ENCODE measurements at places on chromosomes 4 and X. TPM values are rescaled to one million over a fixed set of nuclear protein-coding genes. Genes with fewer than 3 reads are reported as not detected.
A peak's percentile ranks its signal among the peaks of the same experiment; 100 is the strongest.

The ETDA gene
- total RNA-seq, result not detected

The TXK gene
- total RNA-seq, result not detected

The BEX2 gene
- total RNA-seq, result 7.8 TPM

DNA sequence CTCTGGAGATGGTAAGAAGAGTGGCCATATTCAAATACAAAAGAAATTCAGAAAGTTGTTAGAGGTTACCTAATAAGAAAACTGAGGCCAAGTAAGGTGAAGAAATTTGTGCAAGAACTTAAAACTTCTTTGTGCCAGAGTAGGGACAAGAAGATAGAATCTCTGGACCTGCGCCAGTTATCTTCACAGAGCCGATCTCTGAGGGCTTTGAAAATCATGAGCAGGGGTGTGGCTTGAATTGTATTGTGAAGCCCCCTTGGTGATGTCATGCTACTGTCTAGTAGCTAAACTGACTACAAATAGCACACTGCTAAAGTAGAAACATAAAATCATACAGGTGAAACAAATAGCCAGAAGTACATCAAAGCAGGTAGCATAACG, 184.6 kb downstream of the UGT8 start:
- DNase-seq, result no peak

The AMER1 gene
- total RNA-seq, result 3.0 TPM

- no peak for DNase-seq
These were observed 191.4 kb downstream of the COL25A1 start for GRCh38 chr4:109111031-109111430.

- peak; percentile 25 for DNase-seq
These were observed at the start of gene SPOCK3 for GRCh38 chr4:167234316-167234881. SPOCK3 (minus strand) TSS chr4:167234494.

GRCh38 chr4:146458594-146458993, 63.1 kb downstream of the SLC10A7 start:
- DNase-seq, result no peak

DNA sequence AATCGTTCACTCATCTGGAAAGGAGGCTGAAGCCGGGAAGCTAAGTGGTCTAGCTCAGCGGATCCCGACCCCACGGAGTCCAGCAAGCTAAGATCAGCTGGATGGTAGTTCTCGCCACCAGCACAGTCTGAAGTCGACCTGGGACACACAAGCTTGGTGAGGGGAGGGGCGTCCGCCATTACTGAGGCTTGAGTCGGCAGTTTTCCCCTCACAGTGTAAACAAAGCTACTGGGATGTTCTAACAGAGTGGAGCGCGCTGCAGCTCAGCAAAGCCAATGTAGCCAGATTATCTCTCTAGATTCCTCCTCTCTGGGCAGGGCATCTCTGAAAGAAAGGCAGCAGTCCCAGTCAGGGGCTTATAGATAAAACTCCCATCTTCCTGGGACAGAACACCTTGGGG, 555.4 kb downstream of the BCOR start:
- DNase-seq, result no peak

GRCh38 chrX:72306851-72307645, 1.3 kb upstream of the CITED1 start:
- peak; percentile 54 for DNase-seq

DNA sequence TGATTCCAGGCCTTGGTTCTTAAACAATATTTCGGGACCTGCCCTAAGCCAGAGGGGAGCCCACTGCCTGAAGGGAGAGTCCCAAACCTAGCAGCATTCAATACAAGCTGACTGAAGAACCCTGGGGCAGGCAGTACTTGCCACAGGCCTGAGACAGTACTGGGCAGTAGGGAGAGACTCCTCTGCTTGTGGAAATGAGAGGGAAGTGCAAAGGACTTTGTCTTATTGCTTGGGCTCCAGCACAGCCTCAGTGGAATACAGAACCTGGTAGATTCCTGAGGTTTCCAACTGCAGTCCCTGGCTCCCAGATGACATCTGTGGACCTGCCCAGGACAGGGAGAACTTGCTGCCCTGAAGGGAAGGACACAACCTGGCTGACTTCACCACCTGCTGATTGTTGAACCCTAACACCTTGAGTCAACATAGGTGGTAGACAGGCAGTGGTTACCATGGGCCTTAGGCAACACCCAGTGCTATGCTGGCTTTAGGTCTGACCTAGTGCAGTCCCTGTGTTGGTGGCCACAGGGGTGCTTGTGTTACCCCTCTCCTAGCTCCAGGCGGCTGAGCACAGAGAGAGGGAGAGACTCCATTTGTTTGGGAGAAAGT, 20.3 kb upstream of the ABCG2 start:
- DNase-seq, result peak; percentile 30

The TRAM1L1 gene
- total RNA-seq, result 1.2 TPM
